Stimulated activated CD4-positive, alpha-beta T cell treated with anti-CD3 and anti-CD28 coated beads, TNF-alpha, amount 100 ng/mL, for 48 hours (primary cell): ENCODE measurements at places on chromosomes 6 and 20.

GRCh38 chr6:15256538-15257271, 10.8 kb downstream of the JARID2 start:
- no peak for DNase-seq

GRCh38 chr6:69581581-69581980, 215.2 kb downstream of the LMBRD1 start:
- DNase-seq, result no peak

- DNase-seq, result no peak
Measured at GRCh38 chr20:61797200-61797599, 268.5 kb downstream of the TAF4 start.

GRCh38 chr6:149373511-149373910, 26.6 kb upstream of the SUMO4 start:
- no peak for DNase-seq

- no peak for DNase-seq
Measured at GRCh38 chr6:143176090-143177021, 115.7 kb downstream of the AIG1 start.

GRCh38 chr20:37430778-37431460, 85.0 kb downstream of the SRC start:
- no peak for DNase-seq

DNA sequence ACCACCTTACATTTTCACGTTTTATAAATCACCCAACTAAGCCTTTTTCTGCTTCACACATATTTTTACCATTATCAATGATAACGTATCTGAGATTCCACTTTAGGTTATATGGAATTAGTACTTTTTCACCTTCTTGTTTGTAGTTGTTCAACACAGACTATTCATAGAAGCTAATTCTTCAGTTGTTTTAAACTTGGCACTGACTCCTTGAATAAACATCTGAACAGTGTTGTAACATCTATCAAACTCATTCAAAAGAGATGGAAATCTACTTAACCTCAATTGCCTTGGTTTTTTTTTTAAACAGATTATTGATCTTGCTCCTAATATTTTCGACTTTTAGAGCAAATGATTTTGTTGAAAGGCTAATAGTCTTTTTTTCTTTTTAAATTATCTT, 34.2 kb downstream of the PTPRA start:
- no peak for DNase-seq

- DNase-seq, result no peak
Measured at GRCh38 chr6:151436300-151436699, 15.6 kb downstream of the RMND1 start.

DNA sequence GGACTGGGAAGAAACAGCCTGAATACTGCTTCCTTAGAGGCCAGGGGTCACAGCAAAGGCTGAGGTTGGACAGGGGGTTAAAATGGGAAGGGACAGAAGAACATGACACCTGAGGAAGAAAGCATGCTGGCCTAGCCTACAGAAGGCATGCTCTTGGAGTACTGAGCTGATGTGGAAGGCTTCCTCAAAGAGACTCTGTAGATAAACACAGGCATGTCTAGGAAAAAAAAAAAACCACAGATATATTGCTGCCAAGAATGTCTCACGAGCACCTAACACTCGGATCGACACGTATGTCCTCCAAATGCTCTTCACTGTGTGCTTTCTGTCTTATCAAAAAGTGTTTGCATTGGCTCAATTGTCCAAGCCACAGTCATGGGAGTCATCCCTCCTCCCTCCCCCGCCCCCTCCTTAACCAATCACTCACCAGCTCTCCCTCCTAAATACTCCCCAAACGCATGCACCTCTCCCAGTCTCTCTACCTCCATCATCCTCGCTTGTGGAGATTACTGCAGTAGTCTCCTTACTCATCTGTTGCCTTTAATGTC, 101.1 kb upstream of the LRFN2 start:
- DNase-seq, result no peak
